ENCODE measurements at places on chromosomes 7 and 10.

GRCh38 chr10:132407846-132408278 lies 10.9 kb downstream of the PWWP2B start:
- DNase-seq, result no peak

DNA sequence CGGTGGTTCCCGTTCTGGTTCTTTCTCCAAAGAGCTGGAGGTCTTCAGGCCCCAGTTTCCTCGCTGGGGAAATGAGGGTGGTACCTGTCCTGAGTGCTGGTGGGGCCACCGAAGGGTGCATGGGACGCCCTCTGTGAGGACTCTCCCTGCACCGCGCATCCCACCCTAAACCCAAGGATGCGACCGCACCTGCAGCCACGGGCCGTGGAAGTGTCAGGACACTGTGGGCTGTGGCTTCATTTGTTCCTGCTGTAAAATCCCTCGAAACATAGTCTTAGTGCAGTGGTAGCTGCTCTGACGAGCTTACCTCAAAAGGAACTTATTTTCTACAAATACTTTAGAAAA lies 84.1 kb downstream of the NKX6-2 start:
- DNase-seq, result no peak

DNA sequence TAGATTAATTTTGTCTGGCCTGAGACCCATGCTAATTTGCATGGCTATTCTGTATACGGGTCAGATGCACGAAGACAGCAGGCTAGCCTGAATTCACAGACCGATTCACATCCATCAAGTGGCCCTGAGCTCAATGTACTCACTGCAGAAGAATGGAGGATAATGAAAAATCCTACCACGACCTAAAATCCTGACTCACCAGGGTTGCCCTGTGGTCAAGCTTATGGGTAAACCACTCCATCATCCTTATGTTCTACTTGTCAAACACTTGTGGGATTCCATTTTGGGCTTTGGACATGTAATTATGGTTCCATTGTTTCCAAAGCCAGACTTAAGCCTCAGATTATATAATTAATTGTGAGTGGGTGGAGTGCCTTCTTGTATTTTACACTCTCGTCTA lies 110.4 kb upstream of the ZNF438 start:
- DNase-seq, result no peak

DNA sequence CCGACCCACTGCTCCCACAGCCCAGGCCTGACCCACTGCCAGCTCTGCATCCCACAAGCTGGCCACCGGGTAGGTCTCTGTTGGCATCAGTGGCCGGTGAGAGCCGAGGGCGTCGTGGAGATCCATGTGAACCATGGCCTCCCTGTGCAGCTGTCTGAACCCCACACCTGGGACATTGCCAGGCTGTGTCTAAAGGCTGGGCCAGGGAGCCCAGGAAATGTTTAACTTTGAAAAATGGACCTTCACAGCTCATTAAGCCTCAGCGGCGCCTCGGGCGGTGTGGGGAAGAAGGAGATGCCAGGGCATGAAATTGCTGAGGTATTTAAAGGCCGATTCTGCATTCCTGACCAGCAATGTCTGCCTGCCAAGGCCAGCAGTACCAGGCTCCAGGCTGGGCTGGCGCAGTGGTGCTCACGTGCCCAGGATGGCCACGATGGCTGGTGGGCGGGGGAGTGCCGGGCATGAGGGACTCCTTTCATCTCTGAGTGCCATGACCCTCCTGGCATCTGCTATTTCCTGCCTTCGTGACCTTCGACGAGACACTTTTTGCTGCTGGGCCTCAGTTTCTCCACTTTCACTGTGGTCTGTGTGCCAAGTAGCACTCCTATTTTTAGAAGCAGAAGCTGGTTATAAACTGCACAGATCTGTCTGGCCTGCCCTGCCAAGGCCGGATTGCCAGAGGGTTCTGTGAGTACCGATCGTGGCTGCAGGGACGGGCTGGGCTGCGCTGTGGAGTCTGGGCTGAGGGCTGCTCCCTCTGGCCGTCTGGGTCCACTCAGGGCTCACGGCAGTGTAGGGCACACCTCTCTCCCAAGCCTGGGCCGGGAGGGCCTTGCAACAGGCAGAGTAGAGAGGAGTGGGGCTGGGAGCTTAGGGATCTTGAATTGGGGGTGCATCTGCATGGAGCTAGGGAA lies 21.8 kb downstream of the ELFN1 start:
- DNase-seq, result no peak

- DNase-seq, result no peak
These were observed 119.1 kb upstream of the PFKP start for GRCh38 chr10:2948127-2948854.

DNA sequence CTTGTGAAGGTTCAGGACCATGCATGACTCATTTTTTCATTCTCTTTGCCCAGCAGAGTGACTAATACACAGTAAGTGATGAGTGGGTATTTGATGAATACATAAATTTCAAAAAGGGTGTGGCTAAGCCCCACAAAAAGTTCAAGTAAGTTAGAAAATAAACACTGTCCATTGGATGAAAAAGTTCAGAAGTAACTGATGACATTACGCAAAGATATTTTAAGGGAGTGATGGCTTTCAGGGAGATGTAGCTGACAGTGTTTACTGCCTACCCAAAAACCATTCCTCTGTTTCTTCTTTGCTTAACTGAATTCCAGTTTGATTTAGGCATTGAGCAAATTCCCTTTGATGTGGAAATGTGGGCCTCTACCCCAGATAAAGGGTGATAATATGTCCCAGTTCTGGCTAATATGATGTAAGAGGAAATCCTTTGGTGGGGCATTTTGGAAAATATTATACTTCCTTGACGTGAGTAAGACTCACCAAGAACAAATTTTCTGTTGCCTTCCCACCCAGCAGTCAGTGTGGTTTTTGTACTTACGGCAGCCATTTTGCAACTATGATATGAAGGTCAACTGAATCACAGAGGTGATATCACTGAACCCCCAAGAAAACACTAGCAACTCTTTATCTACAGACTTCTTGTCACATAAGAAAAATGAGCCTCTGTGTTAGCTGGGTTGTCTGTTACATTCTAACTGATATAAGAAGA lies 29.0 kb upstream of the EBLN1 start:
- peak; percentile 31 for DNase-seq

- no peak for DNase-seq
These were observed 60.7 kb downstream of the GPR26 start for GRCh38 chr10:123726836-123727235.

- DNase-seq, result no peak
These were observed 82.9 kb downstream of the NPY start for GRCh38 chr7:24366876-24367275.

DNA sequence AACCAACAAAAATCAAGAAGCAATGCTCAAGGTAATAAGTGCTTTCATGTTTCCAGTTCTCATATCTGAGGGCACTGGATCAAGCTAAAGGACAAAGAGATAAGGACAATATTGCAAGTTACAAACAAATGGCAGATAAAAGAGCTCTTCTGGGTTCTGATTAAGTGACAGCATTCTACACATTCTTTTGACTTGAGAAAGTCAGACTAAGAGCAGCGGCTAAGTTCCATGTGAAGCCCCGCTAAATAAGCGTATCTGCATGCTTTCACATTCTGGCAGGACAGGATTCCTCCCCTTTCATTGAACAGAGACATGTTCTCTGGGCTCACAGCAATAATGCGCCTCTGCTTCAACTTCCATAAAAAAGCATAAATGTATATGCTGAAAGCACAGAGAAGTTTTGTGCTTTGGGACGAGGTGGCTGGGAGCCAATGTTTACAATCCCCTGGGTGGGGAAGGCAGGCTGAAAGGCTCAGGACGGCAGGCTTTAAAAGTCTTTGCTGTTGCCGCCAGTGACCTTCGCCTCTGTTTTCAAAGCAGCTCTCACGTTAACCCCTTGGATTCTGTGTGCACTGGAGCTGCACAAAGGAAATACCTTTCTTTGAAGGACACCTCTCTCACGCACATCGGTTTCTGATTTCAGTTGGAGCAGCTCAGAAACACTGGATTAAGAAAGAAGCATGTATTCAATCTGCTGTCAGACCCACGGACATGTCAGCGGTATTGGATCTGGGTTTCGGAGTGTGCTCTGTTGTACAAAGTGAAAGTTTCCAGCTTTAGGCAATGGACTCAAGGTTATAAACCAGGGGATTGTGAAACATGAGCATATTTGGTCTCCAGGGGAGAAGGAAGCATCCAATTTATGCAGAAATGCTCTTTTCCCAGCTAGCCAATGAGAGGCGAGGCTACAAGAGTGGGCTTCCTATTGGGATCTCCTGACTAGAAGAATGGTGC lies 105.4 kb upstream of the FAM133B start:
- no peak for DNase-seq

DNA sequence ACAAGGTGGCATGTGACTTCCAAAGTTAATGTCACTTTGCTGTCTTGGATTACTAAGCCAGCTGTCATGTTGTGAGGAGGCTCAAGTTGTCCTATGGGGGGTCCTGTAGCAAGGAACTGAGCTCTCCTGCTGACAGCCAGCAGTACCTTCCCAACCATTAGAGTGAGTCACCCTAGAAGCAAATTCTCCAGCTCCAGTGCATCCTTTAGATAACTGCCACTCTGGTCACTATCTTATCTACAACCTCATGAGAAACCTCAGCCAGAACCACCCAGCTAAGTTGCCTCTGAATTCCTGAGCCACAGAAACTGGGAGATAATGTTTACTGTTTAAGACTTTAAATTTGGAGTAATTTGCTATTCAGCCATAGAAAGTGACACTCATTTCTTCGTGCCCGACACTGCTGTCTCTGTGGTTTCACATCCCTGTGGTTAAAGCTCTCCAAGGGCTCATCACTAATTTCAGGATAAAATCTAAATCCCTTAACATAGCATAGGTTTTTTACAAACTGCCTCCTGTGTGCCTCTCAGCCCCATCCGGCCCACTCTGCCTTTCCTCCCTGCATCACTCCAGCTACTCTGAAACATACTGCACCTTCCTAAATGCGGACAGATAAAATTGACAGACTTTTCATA lies 83.5 kb downstream of the PRR15 start:
- DNase-seq, result no peak

- DNase-seq, result no peak
These were observed 4.2 kb downstream of the C10orf67 start for GRCh38 chr10:23340354-23340753.

GRCh38 chr7:14551310-14551709 lies 351.2 kb downstream of the DGKB start:
- DNase-seq, result no peak

- DNase-seq, result no peak
These were observed 49.8 kb upstream of the FAM171A1 start for GRCh38 chr10:15420858-15421257.

GRCh38 chr7:23467291-23467805 lies 2.9 kb downstream of the IGF2BP3 start:
- DNase-seq, result no peak

- no peak for DNase-seq
These were observed 73.2 kb downstream of the TNS3 start for GRCh38 chr7:47508389-47509380.

DNA sequence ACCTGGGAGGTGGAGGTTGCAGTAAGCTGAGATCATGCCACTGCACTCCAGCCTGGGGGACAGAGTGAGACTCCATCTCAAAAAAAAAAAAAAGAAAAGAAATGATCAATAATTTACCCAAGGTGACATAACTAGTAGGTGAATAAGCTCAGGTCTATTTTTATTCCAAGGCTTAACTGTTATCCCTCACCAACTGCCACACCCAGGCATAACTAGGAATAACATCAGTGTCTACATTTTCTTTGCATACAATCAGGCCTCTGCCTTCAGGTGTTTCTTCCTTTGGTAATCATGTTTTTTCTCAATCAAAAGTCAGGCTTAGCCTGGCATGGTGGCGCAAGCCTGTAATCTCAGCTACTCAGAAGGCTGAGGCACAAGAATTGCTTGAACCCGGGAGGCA lies 26.6 kb downstream of the CPEB3 start:
- no peak for DNase-seq

- DNase-seq, result no peak
These were observed 178.4 kb downstream of the ARHGAP12 start for GRCh38 chr10:31749981-31750840.

GRCh38 chr7:93015779-93016481 lies 101.8 kb downstream of the SAMD9 start:
- DNase-seq, result no peak

- DNase-seq, result no peak
These were observed 1232.3 kb downstream of the REEP3 start for GRCh38 chr10:64753516-64753915.

DNA sequence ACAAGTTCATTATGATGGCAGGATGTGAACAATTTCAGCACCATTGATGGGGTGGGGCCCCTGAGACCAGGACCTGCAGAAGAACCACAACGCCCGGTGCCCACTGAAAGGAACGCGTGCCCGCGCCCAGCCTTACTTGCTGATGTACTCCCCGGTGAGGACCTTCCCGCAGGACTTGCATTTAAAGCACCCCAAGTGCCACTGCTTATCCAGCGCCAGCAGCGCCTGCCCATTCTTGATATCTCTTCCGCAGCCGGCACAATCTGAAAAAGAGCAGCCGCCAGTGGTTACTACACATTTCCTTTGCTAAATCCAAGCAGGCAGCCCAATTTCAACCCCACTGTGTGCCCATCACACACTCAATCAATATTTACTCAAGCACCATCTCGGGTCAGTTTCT lies 110.6 kb downstream of the ABLIM1 start:
- DNase-seq, result no peak

- no peak for DNase-seq
These were observed 118.0 kb downstream of the CLEC2L start for GRCh38 chr7:139641337-139641992.

GRCh38 chr10:17278607-17279240 lies 50.7 kb downstream of the VIM start:
- DNase-seq, result no peak

DNA sequence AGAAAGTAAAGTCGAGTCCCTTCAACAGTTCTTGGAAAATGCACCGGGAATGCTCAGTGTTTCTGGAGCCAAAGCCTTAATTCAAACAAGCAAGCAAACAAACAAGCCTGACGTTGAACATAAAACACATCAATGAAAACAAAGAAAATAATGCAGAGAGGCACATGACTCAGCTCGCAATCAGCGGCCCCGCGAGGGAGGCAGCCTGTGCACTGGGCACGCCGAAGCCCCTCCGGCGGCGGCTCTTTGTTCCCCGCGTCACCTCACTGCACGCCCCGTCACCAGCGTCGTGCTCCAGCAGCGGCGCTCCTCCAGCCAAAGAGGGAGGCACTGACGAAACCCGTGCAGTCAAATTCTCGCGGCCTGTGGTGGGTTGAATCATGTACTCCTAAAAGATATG lies 151.5 kb downstream of the DNAJB6 start:
- DNase-seq, result no peak

DNA sequence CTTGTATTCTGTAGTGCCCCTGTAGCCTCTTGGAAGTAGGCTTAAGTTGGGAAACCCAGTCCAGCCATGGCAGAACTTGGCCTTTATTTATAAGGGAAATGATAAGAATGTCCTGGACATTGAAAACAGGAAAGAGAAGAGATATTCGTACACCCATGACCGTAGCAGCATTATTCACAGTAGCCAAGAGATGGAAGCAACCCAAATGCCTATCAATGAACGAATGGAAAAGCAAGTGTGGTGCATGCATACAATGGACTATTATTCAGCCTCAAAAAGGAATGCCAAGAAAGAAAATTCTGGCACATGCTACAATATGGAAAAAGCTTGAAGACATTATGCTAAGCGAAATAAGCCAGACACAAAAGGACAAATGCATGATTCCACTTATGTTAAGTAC lies 315.3 kb downstream of the CXCL12 start:
- DNase-seq, result no peak

- DNase-seq, result no peak
These were observed 228.4 kb upstream of the TAC1 start for GRCh38 chr7:97503367-97504094.

All from activated T-helper 9 cell treated with anti-CD3 and anti-CD28 coated beads, Interleukin-2, amount 50 U/mL, for 16 hours (primary cell).